ENCODE measurements at places on chromosomes 12 and 14.

GRCh38 chr12:96083020-96083719 lies 47.8 kb upstream of the LTA4H start:
- H3K36me3 ChIP-seq: peaks cover 2% of the 10 kb centered on the region
- no peaks in the 10 kb centered on the region for H3K27me3 ChIP-seq
- DNase-seq: no peak
- no peak overlapping the region for H3K4me3 ChIP-seq

GRCh38 chr14:32823706-32824105 lies 115.0 kb upstream of the NPAS3 start:
- peaks cover 29% of the 10 kb centered on the region for H3K4me1 ChIP-seq
- H3K4me3 ChIP-seq: no peak overlapping the region
- no peaks in the 10 kb centered on the region for H3K27me3 ChIP-seq
- no peaks in the 10 kb centered on the region for H3K36me3 ChIP-seq
- H3K27ac ChIP-seq: no peak overlapping the region
- no peak for DNase-seq

GRCh38 chr12:67086116-67086515 lies 183.0 kb upstream of the CAND1 start:
- H3K4me3 ChIP-seq: no peak overlapping the region
- H3K27ac ChIP-seq: no peak overlapping the region
- H3K4me1 ChIP-seq: no peaks in the 10 kb centered on the region
- DNase-seq: no peak

- H3K27ac ChIP-seq: no peak overlapping the region
- H3K36me3 ChIP-seq: peaks cover 5% of the 10 kb centered on the region
- no peak overlapping the region for H3K4me3 ChIP-seq
- no peak for DNase-seq
- H3K4me1 ChIP-seq: peaks cover 10% of the 10 kb centered on the region
These were observed 280.3 kb downstream of the BCAT1 start for GRCh38 chr12:24668563-24668962.

- H3K4me1 ChIP-seq: no peaks in the 10 kb centered on the region
- H3K27me3 ChIP-seq: no peaks in the 10 kb centered on the region
- H3K27ac ChIP-seq: no peak overlapping the region
- no peak overlapping the region for H3K4me3 ChIP-seq
These were observed 642.0 kb downstream of the SLC6A15 start for GRCh38 chr12:84270470-84271140.

GRCh38 chr14:33993246-33993645 lies 42.4 kb upstream of the EGLN3 start:
- DNase-seq: no peak
- no peak overlapping the region for H3K4me3 ChIP-seq
- H3K4me1 ChIP-seq: no peaks in the 10 kb centered on the region
- no peak overlapping the region for H3K27ac ChIP-seq

GRCh38 chr14:57962325-57963035 lies 96.6 kb upstream of the SLC35F4 start:
- peak overlapping the region; percentile 85 for H3K27ac ChIP-seq
- H3K4me1 ChIP-seq: peaks cover 25% of the 10 kb centered on the region
- DNase-seq: peak; percentile 14
- H3K4me3 ChIP-seq: peak overlapping the region; percentile 66

DNA sequence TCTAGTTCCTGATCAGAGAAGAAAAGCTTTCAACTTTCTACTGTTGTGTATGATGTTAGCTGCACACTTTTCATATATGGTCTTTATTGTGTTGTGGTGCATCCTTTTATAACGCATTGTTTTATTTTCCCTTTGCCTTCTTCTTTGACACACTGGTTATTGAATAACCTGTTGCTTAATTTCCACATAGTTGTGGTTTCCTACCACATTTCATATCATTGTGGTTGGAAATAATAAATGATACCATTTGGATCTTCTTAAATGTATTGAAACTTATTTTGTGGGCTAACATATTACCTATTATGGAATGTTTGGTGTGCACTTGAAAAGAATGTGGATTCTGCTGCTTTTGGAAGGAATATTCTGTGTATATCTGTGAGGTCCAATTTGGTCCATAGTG lies 64.9 kb downstream of the GPHN start:
- DNase-seq: no peak
- H3K36me3 ChIP-seq: peaks cover 43% of the 10 kb centered on the region
- no peaks in the 10 kb centered on the region for H3K4me1 ChIP-seq
- no peak overlapping the region for H3K4me3 ChIP-seq
- H3K27me3 ChIP-seq: no peaks in the 10 kb centered on the region

DNA sequence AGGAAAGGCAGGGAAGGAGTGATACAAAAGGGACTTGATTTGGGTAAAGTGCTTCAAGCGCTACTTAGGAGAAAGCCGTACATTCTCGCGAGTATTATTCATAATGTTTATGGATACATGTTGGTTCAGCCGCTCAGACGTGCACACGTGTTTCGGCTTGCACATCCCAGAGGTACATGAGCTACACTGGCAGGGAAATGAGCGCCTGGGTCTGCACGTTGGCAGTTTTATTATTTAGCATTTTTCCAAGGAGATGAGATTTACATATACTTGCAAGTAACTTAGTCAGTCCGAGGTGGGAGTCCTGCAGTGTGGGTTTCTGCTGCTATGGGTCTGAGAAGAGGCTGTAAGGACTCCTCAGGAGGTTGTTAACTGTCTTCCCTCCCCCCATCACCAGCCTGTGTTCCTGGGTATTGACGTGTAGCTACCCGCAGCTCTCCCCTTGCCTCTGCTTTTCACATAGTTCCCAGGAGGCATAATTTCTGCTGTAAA lies 1.5 kb downstream of the PRKCH start:
- peaks cover 3% of the 10 kb centered on the region for H3K4me1 ChIP-seq
- no peaks in the 10 kb centered on the region for H3K36me3 ChIP-seq
- peaks cover 47% of the 10 kb centered on the region for H3K27me3 ChIP-seq
- peak overlapping the region; percentile 42 for H3K4me3 ChIP-seq

DNA sequence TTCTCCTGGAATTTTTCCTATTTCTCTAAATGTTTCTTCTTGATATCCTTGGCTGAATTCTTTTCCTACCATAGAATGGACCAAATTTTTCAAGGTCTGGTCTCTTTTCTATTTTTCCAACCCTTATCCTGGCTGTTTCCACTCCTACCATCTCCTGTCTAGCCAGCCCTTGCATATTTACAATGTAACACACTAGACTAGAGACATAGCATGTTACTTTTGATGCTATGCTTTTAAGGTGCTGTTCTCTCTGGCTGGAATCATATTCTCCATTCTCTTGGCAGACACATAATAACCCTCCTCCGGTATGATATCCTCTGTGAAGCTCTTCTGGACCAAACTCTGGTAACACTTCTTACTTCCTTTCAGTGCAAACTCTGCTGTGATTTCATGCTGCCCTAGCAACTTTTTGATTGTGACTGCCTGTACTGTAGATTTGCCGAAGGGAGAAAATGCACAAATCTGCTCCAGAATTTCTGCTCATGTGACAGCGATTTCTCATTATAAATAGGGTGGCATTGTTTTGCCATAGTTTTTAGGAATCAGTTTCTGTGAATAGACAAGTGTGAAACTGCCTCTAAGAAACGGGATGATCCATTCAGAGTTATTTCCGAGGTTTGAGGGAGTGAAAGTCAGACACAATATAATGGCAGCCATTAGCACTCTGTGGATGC lies 284.4 kb downstream of the MDGA2 start:
- no peaks in the 10 kb centered on the region for H3K36me3 ChIP-seq
- no peak for DNase-seq
- H3K27ac ChIP-seq: no peak overlapping the region
- H3K4me1 ChIP-seq: peaks cover 26% of the 10 kb centered on the region

GRCh38 chr14:50967103-50967502 lies 22.8 kb upstream of the PYGL start:
- no peaks in the 10 kb centered on the region for H3K36me3 ChIP-seq
- no peak overlapping the region for H3K4me3 ChIP-seq
- DNase-seq: no peak
- no peak overlapping the region for H3K27ac ChIP-seq

- H3K4me1 ChIP-seq: peaks cover 10% of the 10 kb centered on the region
- no peak overlapping the region for H3K27ac ChIP-seq
- peaks cover 14% of the 10 kb centered on the region for H3K27me3 ChIP-seq
- H3K36me3 ChIP-seq: no peaks in the 10 kb centered on the region
These were observed 6.4 kb downstream of the FAIM2 start for GRCh38 chr12:49897276-49897675.

GRCh38 chr12:115672506-115673080 lies 604.9 kb downstream of the MED13L start:
- H3K4me3 ChIP-seq: no peak overlapping the region
- no peak for DNase-seq
- peaks cover 7% of the 10 kb centered on the region for H3K4me1 ChIP-seq
- H3K36me3 ChIP-seq: no peaks in the 10 kb centered on the region
- H3K27ac ChIP-seq: no peak overlapping the region

DNA sequence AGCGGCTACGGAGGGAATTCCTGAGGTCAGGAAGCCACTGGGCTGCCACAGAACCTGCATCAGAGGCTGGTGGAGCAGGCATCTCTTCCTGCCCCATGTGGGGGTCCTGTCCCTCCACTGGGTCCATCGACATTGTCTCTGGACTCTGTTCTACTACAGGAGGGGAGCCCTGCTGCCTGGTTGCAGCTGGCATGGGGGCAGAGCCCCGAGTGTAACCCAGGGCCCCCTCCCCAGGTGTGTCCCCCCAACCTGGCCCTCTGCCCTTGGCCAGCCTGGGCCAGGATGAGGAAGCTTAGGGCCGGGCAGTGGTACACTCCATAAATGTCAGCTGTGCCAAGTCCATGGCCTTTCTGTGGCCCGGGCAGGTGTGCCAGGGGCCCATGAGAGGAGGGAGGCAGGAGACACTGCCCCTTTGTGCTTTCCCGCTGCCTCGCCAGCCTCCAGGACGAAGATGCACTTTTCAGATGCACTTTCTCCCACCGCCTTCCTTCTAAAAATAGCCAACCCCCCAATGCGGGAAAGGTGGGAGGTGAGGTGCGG lies 4.0 kb upstream of the EXOC3L4 start:
- peaks cover 6% of the 10 kb centered on the region for H3K27me3 ChIP-seq
- H3K36me3 ChIP-seq: no peaks in the 10 kb centered on the region
- no peak for DNase-seq
- no peaks in the 10 kb centered on the region for H3K4me1 ChIP-seq

GRCh38 chr14:101876555-101876938 lies 87.8 kb upstream of the DYNC1H1 start:
- H3K4me1 ChIP-seq: peaks cover 34% of the 10 kb centered on the region
- no peak overlapping the region for H3K27ac ChIP-seq
- no peak for DNase-seq
- H3K27me3 ChIP-seq: no peaks in the 10 kb centered on the region
- H3K4me3 ChIP-seq: no peak overlapping the region
- peaks cover 5% of the 10 kb centered on the region for H3K36me3 ChIP-seq

DNA sequence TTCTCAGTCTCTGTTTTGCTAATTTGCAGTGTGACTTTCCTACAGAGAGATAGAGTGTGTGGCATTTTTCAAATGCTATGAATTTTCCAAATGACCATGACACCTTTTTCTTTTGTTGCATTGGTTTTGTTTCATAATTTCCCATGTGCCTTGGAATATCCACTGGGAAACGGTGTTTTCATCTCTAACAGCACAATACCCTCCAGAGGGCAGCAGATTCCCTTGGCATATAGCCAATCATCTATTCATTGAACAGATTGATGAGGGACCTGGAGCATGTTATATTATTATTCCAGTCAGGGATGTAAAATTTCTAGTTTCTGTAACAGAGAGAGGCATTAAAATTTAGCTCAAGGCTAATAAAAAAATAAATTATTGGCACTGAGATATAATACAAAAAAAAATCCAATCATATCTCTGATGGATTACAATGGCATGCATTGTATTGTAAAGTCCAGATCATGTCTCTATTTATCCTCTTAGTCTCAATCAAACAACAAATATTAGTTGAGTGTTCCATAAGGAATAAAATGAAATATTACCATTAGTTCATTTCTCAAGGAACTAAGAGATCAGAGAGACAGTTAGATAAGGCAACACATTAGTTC lies 29.6 kb upstream of the NTN4 start:
- DNase-seq: no peak
- no peak overlapping the region for H3K27ac ChIP-seq
- no peak overlapping the region for H3K4me3 ChIP-seq
- H3K36me3 ChIP-seq: no peaks in the 10 kb centered on the region
- H3K4me1 ChIP-seq: no peaks in the 10 kb centered on the region
- no peaks in the 10 kb centered on the region for H3K27me3 ChIP-seq

DNA sequence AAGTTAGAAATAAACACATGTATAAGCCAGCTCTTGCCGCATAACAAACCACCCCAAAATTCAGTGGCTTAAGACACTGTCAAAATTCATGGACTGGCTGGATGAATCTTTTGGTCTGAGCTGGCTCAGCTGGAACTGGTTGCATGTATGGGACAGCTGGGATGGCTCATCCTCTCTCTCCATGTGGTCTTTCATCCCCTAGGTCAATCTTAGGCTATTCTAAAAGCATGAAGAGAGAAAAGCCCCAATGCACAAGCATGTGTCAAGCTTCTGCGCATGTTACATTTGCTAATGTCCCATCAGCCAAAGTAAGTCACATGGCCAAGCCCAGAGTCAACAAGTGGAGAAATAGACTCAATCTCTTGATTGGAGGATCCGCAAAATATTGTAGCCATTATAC lies 71.0 kb downstream of the DRAM1 start:
- H3K36me3 ChIP-seq: no peaks in the 10 kb centered on the region
- H3K4me1 ChIP-seq: peaks cover 16% of the 10 kb centered on the region
- H3K27me3 ChIP-seq: no peaks in the 10 kb centered on the region
- H3K27ac ChIP-seq: no peak overlapping the region

DNA sequence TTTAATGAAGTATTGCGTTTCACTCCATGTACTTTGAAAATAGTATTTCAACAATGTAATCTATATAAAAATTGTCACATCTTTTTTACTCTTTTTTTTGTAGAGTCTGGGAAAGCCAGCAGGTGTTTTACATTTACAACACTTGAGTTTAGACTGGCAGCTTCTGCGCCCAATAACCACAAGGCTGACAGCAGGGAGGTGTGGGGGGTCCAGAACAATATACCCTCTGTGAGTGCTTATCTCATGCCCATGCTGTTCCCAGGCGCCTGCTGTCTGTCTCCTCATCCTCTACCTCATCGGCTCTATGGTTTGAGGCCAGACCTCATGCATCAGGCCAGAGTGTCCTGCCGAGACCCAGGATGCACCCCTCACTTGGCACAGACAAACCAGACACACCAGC lies 24.9 kb downstream of the FBRSL1 start:
- H3K27ac ChIP-seq: no peak overlapping the region
- H3K36me3 ChIP-seq: peaks cover 23% of the 10 kb centered on the region
- H3K27me3 ChIP-seq: no peaks in the 10 kb centered on the region
- no peak overlapping the region for H3K4me3 ChIP-seq
- H3K4me1 ChIP-seq: peaks cover 13% of the 10 kb centered on the region
- DNase-seq: no peak
